Globus pallidus (tissue), 1 donor: ENCODE measurements at places on chromosomes 2 and 18.

- DNase-seq: peak; percentile 91
Measured at GRCh38 chr2:170512266-170512665, 202.9 kb upstream of the SP5 start.

- no peak for DNase-seq
Measured at GRCh38 chr2:212997526-212998020, 153.8 kb downstream of the IKZF2 start.

DNA sequence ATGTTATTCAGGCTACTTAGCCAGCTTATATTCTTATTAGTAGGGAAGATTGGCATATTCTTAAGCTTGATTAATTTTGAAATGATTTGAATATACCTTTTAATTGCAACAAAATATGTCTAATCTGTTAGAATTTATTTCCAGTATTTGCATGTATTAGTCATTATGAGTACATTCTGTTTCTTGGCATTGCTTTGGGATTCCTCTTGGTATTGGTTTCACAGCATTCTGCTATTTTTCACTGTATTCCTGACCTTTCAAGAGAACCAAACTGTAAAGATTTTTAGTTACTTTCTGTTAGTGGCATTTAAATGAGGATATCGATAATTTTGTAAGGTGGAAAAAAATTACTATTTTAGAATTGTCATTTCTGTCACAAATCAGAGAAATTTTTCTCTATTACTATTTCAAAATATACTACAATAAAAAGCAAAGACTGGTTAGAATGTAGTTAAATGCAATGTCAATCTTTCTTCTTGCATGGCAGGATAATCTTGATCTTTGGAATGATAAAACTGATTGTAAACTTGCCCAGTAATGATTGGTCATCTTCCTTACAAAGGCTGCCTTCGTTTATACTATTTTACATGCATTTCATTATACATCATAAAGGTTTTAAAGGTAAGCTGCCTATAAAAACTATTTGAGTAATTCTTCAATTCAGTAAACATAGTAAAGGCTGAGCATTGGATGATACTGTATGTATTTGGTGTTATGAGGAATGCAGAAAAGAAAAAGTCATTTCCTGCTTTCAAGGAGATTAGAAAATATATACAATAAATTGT lies 86.1 kb downstream of the SLC4A10 start:
- no peak for DNase-seq

- no peak for DNase-seq
Measured at GRCh38 chr2:46025676-46026075, 271.5 kb upstream of the EPAS1 start.

- no peak for DNase-seq
Measured at GRCh38 chr2:70641263-70641784, 87.7 kb upstream of the TGFA start.

GRCh38 chr2:109433926-109434325 lies 179.8 kb downstream of the SEPTIN10 start:
- no peak for DNase-seq

- no peak for DNase-seq
Measured at GRCh38 chr2:231245249-231246094, 47.0 kb downstream of the ARMC9 start.

DNA sequence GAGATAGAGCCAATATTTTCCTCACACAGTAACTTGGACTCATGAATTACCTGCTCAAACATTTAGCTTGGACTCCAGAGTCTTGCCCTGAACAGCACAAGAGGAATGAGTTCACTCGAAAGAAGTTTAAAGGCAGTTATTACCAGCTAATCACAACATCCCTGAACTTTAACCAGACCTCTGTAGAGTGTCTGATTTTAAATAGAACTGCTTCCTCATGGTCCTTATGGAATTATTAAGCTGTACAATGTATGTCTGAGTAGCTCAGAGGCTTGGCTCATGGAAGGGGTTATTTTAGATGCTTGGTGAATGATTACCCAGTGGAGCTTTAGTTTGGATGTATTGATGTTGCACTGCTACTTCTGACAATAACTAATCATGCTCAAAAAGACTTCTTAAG lies 183.1 kb downstream of the FMNL2 start:
- no peak for DNase-seq
